NCI-H2029 (cell line): ENCODE measurements at places on chromosomes 5 and 9.

DNA sequence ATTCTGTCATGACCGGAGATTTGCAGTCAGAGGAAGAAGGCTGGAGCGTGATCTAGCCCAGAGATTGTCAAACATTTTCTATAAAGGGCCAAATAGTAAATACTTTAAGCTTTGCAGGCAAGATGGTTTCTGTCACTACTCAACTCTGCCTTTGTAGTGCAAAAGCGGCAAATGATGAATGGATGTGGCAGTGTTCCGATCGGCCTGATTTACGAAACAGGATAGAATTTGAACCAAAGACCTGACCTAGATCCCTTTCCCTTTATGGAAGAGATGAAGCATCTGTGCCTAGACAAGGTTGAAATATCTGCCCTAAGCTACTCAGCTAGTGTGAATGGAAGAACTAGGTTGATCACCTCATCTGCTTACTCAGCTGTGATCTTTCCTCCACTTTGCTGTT is 209.5 kb downstream of the YTHDC2 start:
- no peak for DNase-seq

DNA sequence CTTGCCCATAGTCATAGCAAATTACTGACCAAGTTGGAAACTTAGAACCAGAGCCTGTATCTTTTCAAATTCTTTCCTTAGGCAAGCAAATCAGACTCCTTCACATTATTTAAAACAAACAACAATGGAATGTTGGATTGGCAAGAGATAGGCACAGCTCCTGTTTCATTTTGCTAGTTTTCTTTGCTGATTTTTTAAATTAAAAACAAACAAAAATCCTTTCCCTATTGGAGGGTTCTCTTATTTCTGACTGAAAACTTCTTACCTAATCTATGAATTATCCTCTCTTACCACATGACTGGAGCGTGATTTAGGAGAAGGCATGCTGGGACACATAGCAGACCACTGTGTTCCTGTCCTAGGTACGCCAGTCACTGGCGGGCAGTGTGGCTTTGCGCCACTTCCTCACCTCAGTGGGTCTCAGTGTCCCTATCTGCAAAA is 63.0 kb downstream of the TTC39B start:
- DNase-seq: no peak

- no peak for DNase-seq
Measured at GRCh38 chr5:72508241-72509170, 1.3 kb upstream of the ZNF366 start.

DNA sequence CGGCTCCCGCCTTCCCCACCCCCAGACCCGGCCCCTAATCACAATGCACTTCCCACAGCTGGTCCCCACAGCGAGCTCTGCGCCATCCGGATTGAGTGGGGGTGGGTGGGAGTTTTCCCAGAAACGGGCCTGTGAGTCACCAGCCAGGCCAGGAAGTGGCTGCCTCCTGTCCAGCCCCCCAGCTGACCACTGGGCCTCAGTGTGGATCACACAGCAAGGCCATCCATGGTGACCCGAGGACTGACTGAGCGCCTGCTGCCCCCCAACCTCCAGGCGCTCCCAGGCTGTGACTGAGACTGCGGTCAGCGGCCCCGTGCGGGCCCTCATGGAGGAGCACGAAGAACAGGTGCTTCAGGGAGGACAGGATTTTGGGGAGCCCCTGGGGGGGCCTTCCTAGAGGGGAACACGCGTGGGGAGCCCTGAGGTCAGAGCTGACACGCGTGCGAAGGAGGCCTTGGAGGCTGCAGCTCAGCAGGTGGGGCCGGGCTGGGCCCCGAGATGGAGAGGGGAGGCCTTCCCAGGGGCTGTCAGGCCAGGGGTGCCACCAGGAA is 48.3 kb upstream of the EGFL7 start:
- DNase-seq: no peak
